ENCODE measurements at places on chromosomes 5 and 9. TPM values are rescaled to one million over a fixed set of nuclear protein-coding genes. Genes with fewer than 3 reads are reported as not detected.
A peak's percentile ranks its signal among the peaks of the same experiment; 100 is the strongest.

GRCh38 chr5:40570408-40571129 is 109.1 kb upstream of the PTGER4 start:
- no peak for DNase-seq

The PCDHA11 gene
- not detected for total RNA-seq

The GIN1 gene
- total RNA-seq: 9.0 TPM

- no peak for DNase-seq
These were observed 323.4 kb downstream of the NR2F1-AS1 start for GRCh38 chr5:93257616-93258015.

The TMOD1 gene
- total RNA-seq: 202 TPM

- DNase-seq: no peak
These were observed 23.7 kb upstream of the FAM120A start for GRCh38 chr9:93427655-93428379.

DNA sequence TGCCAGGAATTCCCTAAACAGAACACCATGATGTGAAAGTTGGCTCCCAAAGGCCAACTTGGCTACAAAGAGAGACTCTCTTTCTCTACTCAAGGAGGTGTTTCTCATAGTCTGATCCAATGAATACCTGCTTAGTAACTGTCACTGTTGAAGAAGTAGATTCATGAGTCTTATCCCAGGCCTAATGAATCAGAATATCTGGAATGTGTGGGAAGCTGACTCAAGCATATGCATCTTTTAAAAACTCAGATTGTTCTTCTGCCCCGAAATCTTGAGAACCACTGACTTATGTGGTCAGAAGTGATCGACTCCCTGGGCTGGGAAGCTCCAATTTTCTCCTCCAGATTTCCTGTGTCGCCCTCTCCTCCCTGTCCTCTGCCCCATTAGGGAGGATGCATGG is 345.6 kb downstream of the PLK2 start:
- DNase-seq: no peak

- DNase-seq: no peak
These were observed 2.6 kb downstream of the ANXA1 start for GRCh38 chr9:73154271-73154670.

DNA sequence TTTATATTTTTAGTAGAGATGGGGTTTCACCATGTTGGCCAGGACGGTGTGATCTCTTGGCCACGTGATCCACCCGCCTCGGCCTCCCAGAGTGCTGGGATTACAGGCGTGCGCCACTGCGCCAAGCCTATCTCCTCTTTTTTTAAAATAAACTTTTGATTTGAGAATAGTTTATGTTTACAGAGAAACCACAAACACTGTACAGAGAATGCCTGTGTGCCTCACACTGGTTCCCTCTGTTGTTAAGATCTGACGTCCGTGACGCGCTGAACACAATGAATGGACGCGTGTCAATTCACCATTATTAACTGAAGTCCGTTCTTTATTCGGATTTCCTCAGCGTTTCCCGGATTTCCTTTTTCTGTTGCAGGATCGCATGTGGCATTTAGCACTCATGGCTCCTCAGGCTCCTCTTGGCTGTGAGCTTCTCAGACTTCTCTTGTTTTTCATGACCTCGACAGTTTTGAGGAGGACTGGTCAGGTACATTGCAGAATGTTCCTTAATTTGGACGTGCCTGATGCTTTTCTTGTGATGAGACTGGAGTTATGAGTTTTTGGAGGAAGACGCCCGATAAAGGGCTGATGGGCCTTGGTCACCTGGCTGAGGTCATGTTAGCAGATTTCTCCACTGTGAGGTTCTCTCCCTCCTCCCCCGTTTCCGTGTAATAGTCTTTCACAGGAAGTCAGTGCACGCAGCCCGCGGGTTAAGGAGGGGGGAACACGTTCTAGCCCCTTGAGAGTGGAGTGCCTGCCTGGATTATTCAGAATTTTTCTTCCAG is 69.6 kb downstream of the ANKRD33B start:
- DNase-seq: no peak

DNA sequence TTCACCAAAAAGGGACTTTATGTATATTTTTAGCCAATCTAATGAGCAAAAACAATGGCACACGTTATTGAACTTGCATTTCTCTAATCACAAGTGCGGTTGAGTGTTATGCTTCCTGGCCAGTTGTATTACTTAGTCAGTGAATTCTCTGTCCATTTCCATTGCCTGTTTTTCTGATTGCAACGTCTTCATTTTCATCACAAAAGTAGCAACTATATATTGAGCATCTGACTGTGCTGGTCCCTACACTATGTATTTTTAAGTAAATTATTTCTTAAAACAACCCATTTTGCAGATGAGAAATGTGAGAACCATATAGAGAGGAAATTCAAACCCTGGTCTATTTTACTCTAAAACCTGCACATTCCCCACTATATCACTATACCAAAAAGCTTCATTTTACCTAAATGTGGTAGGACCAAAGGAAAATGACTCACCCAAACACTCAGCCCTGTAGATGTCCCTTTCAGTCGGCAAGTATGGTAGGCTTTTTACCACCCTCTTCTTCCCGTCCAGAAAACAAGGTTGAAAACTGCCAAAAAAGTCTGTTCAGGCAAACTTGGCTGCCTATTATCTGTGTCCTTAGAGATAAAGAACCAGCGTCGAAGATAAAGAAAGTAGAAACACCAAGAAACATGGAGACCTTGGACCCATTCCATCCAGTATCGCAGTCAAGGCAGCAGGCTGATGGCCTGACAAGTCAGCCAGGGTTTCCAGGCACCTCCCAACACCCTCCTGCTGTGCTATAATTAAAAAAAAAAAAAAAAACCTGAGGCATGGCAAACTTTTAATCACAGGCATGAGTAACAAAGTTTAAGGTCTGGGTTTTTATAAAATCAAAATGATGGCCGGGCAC is 18.8 kb upstream of the FAM13B start:
- DNase-seq: no peak

- no peak for DNase-seq
These were observed 57.4 kb downstream of the OR2K2 start for GRCh38 chr9:111272581-111272980.

GRCh38 chr9:69812068-69813000 is 8.3 kb upstream of the CFAP95 start:
- DNase-seq: no peak

GRCh38 chr9:12702160-12702758 is 9.1 kb downstream of the TYRP1 start:
- peak; percentile 19 for DNase-seq

The C9orf50 gene
- total RNA-seq: not detected

The OBP2B gene
- total RNA-seq: not detected

DNA sequence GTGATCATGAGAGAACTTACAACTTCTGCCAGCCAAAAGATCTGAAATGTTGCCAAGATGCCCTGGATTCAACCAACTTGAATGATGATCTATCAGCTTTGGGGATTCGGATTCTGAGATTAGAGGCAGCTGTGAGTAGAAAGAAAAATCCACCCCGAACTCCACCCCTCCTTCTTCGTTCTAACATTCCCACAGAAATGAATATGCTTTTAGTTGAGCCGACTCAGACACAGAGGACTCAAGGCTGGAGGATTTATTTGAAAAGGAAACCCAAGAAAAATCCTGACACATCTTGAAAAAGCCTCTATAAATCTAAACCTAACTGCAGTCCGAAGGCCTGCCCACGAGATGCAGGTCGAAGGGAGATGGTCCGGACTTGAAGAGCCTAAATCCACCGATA is 275.0 kb downstream of the GAS1 start:
- no peak for DNase-seq

- DNase-seq: no peak
These were observed 21.6 kb downstream of the RNF145 start for GRCh38 chr5:159187719-159188118.

The STPG3 gene
- not detected for total RNA-seq

- no peak for DNase-seq
These were observed 8.2 kb upstream of the ZFYVE16 start for GRCh38 chr5:80399526-80400239.

The CFAP157 gene
- total RNA-seq: not detected

DNA sequence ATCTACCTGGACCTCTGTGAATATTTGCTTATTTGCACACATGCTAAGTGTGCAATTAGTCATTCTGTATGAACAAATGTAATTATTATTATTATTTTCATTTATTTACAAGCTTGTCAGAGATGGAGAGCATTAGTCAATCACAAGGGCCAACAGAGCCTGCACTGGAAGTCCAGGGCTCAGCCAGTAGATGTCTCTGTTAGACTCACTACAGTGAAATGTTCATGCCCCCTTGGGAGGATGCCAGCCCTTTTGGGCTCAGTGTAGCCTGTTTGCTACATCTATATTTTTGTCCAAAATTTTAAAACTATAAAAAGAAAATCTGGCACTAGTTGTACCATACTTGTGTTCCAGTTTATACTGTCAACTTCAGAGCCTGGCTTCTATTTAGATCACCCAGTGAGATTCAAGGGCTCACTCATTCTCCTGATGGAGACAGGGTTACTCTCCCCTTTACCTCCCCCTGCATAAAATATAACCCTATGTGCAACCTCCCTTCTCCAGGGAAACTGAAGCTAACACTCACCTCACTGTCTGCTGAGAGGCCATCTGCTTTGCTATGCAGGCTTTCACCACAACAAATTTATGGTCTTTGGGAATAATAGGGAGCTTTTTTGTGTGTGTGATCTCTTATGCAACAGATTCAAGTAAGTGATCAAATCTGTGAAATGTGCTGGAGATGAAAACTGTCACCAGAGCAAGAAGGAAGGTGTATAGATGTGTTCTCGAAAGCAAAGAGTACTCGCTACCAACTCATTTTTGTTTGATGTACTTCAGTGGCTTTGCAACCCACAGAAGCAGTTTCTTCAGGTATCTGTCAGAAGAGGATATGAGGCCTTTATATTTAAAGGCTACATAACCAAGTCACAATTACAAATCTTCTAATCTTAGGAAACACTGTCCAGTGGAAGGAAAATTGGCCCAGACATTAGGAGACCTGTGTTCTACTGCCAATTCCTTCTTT is 99.9 kb upstream of the TLE4 start:
- DNase-seq: peak; percentile 18

GRCh38 chr9:78292716-78293497 is 4.0 kb upstream of the PSAT1 start:
- no peak for DNase-seq

GRCh38 chr9:126534431-126535186 is 79.1 kb upstream of the LMX1B start:
- DNase-seq: no peak
